ENCODE measurements at places on chromosomes 7 and 10. TPM values are rescaled to one million over a fixed set of nuclear protein-coding genes. Genes with fewer than 3 reads are reported as not detected.
A peak's percentile ranks its signal among the peaks of the same experiment; 100 is the strongest.

The SORBS1 gene
- 1.5 TPM for total RNA-seq

- DNase-seq = peak; percentile 76
Measured at GRCh38 chr10:99612167-99612831, 7.9 kb downstream of the SLC25A28 start.

The MRLN gene
- not detected for total RNA-seq

DNA sequence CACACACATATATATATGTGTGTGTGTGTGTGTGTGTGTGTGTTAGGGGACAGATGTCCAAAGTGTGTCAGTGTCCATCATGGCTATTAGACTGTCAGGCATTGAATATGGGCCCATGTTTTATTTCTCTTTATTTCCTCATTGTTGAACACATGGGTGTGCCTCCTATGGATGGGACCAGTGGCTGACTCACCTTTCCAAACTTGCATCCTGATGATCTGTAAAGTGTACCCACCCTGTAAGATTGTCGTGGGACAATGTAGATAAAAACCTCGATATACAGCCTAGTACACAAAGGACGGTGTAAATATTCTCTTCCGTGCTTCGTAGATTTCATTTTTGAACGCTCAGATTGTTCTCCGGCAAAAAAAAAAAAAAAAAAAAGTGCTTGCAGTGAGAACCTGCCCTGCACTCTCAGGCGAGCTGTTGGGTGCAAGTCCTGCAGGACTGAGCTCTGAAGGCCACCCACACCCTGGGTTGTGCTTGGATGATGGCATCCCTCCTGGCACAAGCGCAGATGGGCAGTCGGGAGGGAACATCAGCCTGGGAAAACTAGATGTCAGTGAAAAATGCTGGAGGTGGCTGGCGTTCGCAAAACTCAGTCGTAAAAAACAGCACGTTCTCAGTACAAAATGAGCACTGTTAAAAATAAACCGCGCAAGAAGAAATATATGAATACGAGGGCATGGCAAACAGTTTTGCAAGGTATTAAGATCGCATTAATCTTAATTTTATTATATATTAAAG, 166.9 kb downstream of the CUX1 start:
- DNase-seq = no peak

DNA sequence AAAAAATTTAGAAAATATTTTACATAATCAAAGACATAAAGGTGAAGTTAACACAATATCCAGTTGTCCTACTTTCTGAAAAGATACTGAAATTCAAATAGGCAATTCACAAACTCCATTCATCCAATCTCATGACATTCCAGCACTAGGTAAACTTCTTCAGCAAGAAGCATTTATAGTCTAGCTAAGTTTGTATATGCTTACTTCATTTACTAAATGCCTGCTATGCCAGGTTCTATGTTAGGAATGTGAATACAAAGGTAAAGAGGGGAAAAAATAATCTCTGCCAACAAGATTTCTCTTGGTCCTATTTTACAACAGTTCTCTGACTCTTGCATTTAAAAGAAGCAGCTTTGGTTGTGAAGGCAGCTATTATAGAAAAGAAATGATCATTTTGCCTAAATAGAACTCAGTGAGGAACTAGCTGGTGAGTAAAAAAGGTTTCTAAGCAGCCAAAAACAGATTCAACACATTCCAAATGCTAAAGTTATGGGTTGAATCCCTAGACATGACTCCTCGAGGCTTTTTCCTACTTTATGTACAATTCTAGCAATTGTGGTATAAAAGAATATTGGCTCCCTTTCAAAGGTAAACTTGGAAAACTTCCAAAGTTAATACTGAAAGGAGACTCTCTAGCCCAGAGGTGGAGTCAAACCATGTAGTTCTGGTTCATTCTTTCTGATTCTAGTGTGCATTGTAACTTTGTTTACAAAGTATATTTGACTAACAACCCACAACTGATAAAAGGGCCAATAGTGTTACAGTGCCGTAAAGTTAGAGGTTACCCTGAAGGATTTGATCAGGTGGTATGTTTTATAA, 30.9 kb upstream of the KLHL7 start:
- no peak for DNase-seq

DNA sequence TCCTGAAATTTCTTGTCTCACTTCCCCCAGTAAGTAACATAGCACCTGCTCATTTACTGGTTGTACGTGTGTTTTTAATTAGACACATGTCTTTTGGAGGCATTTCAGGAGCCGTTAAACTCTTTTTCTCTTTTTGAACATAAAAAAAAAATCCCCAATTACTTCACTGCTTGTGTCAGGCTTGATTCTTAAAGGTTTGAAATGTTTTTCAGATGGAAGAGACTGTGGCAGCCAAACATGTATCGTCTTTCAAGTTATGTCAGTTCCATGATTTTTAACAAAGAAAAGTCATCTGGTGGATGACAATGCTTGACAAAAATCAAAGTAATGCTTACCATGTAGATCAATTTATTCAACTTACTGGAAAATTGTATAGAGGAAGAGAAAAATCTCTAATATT, 585.8 kb downstream of the GATA3 start:
- no peak for DNase-seq

GRCh38 chr10:125659071-125659470, 23.9 kb downstream of the TEX36 start:
- no peak for DNase-seq

The ABCB8 gene
- total RNA-seq = 69.7 TPM

The MALRD1 gene
- total RNA-seq = not detected

DNA sequence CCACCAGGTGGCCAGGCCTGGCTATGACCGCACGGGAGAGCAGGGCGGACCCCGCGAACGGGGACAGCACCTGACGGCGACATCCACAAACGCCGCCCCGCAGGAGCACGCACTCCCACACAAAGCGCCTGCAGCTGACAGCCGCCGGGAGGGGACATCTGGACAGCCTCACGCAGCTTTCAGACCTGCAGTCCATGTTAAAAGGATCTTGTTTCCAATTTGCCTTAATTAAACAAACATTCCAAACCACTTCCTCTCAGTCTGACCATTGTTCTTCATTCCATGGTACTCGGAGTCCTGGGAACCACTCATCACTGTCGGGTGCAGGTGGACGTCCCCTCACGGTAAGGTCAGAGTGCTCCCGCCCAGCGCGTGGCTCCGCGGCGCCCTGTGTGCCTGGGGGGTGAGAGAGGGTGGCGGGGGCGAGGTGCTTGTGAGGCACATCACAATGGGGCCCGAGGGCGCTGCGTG, 5.9 kb upstream of the GPER1 start:
- no peak for DNase-seq

The NPFFR1 gene
- not detected for total RNA-seq

- DNase-seq = no peak
Measured at GRCh38 chr7:112009081-112009480, 197.1 kb downstream of the DOCK4 start.

GRCh38 chr7:45185028-45185863, 27.7 kb downstream of the RAMP3 start:
- no peak for DNase-seq

Data from B cell (primary cell).